ENCODE measurements at places on chromosomes 16 and 17. TPM values are rescaled to one million over a fixed set of nuclear protein-coding genes. Genes with fewer than 3 reads are reported as not detected.

- no peak for DNase-seq
Observed at GRCh38 chr17:51857052-51857597, 301.4 kb downstream of the CA10 start.

DNA sequence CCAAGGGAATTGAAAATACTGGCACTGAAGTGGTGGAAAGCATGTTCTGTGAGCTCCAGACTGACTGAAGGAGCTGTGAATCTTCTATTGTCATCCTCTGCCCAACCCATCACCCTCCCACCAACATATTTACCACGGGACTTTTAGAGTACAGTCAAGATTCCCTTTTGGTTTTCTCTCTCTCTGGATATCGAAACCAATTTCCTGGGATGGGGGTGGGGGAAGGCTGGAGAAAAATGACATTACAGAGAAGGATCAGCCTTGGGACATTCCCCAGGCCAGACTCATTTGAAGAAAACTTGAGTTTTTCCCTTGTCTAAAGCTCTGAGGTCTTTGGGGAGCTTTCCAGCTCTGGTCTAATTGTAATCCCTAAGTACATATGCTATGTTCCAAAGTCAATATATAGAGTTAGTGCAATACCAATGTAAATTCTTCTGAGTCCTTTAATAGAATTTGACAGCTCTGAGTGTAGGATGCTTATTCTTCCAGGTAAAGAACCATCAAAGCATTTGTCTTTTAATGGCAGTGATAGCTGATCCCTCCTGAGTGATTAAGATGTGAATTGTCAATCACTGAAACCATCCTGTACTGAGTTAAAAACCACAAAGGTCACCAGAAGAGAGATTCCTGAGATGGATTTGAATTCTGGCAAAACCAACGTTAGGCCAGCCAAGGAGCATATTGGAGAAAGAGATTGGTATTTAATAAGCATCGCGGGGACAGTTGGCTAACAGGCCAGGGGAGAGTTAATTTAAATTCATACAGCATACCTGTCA lies 48.8 kb upstream of the CCL1 start:
- no peak for DNase-seq

- DNase-seq, result peak; percentile 30
Observed at GRCh38 chr16:71230122-71230845, at the start of gene HYDIN. Gene HYDIN, minus strand, starts transcription at chr16:71230722. Its CDS starts 43,827 bp downstream, at chr16:71186895.

GRCh38 chr17:71099003-71099714 lies 929.8 kb downstream of the KCNJ2 start:
- no peak for DNase-seq

- DNase-seq, result no peak
Observed at GRCh38 chr17:312476-313148, 40.0 kb downstream of the RPH3AL start.

GRCh38 chr16:28108590-28109247 lies 45.2 kb upstream of the GSG1L start:
- DNase-seq, result no peak

DNA sequence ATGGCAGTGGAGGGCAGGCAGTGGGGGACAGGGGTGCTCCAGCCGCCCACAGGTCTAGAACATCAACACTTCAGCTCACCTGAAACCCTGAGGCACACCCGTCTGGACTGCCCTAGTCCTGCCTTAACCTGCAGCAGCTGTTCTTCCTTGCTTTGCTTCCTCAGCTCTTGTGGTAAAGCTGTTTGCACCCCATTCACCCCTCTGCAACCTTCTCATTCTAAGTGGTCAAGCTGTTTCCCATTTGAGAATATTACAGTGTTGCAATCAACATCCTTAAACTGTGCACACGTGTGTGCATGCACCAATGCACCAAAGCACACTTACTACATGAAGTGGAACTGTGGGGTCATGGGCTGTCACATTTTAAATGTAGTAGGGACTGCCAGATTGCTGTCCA lies 32.4 kb downstream of the SCNN1B start:
- no peak for DNase-seq

- peak; percentile 38 for DNase-seq
Observed at GRCh38 chr16:68257906-68258800, 6.2 kb upstream of the SLC7A6 start.

GRCh38 chr16:54175169-54175551 lies 111.4 kb downstream of the IRX3 start:
- DNase-seq, result no peak

DNA sequence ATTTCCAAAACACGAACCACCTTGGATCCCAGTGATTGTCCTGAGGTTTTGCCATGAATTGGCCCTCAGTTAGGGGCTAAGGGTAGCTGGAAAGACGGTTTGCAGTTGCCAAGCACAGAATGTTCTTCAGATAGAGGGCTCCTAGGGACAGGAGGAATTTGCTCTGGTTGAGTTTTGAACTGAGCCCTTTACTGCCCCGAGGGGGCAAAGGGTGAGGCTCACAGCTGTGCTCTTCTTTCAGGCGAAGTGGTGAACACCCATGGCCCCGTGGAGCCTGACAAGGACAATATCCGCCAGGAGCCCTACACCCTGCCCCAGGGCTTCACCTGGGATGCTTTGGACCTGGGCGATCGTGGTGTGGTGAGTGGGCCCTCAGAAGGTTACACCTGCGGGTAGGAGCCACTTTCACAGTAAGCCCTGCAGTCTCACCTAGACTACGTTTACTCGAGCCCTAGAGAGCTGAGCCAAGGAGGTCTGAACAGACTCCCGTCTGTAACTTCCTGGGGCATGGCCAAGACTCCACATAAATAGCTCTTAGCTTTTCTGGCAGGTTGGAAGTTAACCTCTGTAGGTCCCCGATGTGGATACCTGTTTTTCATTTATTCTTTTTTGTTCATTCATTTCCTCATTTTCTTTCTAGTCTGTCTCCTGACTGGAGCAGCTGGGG lies 32.5 kb downstream of the NMT1 start:
- no peak for DNase-seq

Gene PDE6G
- total RNA-seq, result not detected

Gene PERCC1
- not detected for total RNA-seq

Gene HOXB6
- 11.1 TPM for total RNA-seq

Gene COX11
- total RNA-seq, result 29.4 TPM

Gene ITFG1
- total RNA-seq, result 60.4 TPM

Gene OR1A1
- not detected for total RNA-seq

Gene ARHGAP23
- 9.3 TPM for total RNA-seq

Gene NPIPB8
- total RNA-seq, result not detected

Gene EFCAB5
- total RNA-seq, result not detected

Gene ZPBP2
- not detected for total RNA-seq
